Mesothelial cell of epicardium (in vitro differentiated cells): ENCODE measurements at places on chromosomes 7 and 10.

DNA sequence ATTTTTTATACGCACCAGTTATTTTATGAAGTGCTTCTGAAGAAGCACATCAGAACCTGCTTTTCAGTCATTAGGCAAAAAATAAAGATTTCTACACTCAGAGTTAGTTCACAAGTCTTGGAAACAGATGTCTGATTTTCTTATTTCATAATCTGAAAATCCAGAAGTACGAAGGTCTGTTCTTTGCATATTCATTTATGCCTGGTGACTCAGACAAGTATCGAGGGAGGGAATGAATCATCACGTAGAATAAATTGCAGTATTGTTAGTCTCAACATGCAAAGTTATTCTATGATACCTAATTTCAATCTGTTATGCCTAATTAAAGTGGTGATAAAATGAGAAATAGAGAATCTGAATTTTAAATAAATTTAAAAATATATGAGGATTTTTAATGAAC is 113.6 kb upstream of the SEM1 start:
- DNase-seq = no peak

- no peak for DNase-seq
These were observed 82.2 kb downstream of the PARD3 start for GRCh38 chr10:34732926-34733325.

DNA sequence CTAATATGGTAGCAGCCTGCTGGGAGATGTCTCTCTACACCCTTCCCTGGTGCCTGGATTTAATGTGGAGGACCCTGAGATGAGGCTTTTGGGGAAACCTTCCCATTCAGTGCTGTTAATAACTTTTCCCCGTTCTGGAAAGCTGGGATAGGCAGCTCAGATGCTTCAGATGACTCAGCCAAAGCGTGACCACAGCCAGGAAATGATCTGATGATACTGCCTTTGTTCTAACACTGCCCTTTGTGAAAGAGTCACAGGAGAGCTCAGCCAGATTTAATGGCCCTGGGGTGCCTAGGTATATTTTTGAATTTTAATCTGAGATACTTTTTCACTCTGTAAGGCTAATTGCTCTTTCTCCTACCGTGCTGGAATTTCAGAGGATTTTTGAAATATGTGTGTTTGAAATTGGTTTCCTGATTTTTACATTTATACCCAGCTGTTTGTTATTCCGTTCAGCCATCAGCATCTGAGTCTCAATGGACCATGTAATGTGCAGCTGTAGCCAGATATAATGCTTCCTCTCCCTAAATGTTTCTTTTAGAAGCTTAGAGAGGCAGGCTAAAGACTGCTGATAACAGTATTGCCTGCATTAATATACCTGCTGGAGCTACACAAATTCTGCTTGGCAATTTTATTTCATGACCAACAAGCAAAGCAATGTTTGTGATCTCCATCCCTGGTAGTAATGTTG is 17.8 kb downstream of the CELF2 start:
- DNase-seq = no peak

- DNase-seq = no peak
These were observed 297.1 kb downstream of the GALNT17 start for GRCh38 chr7:71429083-71429482.
